Stimulated activated CD4-positive, alpha-beta T cell treated with anti-CD3 and anti-CD28 coated beads, Interleukin-2, amount 100 ng/mL, for 48 hours (primary cell): ENCODE measurements at places on chromosomes 13 and 19.

DNA sequence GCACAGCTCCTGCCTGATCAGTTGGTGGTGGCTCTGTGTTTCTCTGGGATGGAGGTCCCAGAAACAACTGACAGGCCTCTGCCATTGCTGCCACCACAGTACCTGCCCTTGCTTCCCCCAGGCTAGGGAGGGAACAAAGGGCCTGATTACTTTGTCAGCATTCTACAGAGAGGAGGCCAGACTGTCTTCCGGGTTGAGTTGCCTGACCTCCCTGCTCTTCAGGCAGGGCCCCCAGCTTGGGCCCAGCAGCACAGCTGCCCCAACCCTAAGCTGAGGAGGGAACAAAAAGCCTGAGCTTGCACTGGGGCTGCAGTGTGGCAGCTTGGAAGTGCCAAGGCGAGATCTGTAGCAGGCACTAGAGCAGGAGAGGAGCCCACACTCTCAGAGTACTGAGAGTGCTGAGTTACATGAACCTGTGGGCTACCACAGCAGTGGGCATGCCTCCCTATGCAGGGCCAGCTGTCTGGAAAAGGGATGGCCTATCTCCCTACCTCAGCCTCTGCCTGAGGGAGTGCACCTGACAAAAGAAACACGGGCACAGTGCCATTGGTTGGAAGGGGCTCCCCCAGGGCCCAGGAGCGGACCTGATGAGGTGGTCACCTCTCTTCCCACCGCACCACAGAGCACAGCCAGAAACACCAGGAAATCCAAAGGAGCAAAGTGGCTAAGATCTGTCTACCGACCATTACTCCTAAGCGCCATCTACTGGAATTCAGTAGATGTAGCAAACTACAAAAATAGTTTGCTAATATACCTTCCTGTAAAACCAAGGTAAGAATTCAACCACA, 24.4 kb downstream of the SLC25A15 start:
- DNase-seq = no peak

GRCh38 chr13:109136873-109137272, 507.5 kb downstream of the MYO16 start:
- DNase-seq = no peak

DNA sequence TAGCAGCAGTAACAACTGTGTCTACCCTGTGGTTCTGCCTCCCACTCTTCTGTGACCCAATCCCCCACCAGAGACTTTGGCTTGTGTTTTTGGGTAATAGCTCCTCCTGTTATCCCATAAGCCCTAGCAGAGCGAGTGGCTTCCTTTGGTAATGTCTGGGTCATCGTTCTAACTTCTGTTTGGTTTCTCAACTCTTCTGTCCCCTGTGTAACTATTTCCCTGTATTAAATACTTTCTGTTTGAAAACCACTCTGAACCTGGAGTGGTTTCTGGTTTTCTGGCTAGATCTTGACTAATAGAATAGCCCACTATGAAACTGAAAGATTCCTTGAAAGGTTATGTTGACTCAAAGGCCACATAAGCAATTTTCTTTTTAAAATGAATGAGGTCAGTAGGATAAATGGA, 350.0 kb downstream of the DCT start:
- DNase-seq = no peak

DNA sequence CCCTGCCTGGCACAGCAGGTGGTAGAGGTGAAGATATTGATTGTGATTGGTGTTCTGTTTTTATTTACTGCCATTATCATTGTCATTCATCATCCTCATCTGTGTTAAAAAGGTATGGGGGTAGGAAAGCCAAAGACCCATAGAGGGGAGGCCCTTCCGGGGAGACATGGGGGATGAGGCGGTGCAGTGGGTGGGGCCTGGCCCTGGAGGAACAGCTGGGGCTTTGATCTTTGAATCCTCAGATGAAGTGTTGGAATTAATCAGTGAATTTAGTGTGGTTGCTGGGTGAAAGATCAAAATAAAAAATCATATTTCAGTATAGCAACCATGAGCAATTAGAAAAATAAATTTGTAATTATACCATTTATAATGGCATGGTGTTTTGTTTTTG, 7.4 kb downstream of the PTH2 start:
- DNase-seq = no peak

DNA sequence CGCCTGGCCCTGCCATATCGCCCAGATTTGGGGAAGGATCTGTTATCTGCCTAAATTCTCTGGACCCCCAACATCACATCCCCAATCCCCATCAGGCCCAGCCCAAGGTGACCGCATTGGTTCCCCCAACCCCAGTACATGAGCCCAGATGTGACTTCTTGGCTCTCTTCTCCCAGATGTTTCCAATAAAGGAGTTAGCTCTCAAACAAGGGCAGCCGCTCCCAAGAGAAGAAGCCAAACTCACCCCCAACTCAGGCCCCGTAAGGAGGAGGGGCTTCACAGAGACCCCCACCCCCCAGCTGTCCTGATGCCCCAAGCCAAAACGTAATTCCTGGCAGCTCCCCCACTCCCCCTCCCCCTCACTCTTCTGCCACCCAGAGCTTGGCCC, 6.9 kb downstream of the FBN3 start:
- DNase-seq = no peak
